ENCODE measurements at places on chromosomes 7 and 10.

DNA sequence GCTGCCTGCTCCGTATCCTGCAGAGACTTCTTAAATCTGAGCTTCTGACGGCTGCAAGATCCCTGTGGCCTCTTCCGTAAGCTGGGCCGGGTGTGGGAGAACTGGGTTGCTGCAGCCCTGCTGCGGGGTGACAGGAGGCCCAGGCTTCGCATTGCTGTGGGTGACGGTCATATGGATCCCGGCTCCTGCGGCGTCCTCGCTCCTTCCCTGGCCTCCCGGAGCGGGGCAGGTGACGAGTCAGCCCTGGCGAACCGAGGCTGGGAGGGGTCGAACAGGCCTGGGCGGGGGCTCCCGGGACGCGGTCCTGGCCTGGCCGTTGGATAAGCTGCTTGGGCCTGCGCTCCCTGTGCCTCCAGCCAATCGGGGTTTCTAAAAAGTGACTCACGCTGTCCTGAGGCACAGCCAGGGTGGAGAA is 7.8 kb upstream of the UBE2D1 start:
- no peak for DNase-seq

DNA sequence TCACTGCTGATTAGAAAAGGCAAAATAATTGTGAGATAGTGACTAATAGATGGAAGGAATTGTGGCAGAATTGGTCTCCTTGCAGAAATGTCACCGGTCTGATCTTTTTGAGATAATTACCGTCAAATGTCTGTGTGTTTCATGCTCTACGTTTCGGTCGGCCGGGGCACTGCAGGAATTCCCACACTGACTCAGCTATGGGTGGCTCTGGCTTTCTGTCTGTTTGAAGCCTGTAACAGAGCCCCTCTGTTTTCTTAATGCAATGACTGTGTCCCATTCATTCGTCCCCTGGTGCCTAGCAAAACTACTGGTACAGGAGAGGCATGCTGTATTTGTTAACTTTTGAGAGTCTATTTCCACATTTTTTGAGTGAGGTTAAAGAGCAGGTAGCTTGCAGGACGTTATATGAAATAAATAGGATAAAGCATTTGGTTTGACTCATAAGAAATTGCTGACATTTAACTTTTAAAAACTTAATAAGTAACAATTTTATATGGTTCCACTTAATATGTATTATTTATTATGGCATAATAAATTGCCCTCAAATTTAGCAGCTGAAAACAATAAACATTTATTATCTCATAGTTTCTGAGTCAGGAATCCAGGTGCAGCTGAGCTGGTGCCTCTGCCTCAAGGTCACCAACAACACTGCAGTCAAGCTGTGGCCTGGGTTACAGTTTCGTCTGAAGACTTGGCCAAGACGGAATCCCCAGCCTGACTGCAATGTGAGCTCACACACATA is 53.3 kb upstream of the CTBP2 start:
- DNase-seq, result no peak

DNA sequence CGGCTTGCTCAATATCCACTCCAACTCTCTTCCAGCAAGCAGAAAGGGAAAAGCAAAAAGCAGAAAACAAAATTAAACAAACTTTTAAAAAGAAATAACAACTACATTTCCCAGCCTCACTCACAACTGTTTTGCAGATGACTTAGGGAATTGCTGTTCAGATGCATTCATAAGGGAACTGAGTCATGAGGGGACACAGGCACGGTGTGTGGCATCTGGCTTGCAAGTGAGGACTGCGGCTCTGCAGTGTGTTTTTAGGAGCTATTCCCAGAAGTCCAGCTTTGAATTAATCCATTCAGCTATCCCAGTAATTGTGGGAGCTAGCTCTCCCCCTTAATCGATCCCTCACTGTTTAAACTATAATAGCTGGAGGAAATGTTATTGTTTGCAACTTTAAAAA is 30.3 kb downstream of the PTN start:
- DNase-seq, result no peak

DNA sequence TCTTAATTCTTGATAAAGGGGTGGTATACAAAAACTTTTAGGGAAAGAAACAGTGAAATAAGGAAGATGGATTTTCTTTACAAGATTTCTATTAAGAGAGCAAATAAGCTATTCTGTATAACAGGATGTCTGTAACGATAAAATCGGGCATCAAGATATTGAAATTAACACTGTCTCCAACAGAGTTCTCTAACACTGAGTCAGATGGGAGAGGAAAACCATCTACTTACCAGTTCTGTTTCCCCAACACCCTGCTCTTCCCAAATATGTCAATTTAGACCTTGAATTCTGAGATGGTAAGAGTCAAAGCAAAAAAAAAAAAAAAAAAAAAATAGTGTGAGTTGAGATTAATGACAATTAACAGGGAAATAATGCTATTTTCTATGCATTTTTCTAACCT is 23.0 kb downstream of the SMURF1 start:
- no peak for DNase-seq

DNA sequence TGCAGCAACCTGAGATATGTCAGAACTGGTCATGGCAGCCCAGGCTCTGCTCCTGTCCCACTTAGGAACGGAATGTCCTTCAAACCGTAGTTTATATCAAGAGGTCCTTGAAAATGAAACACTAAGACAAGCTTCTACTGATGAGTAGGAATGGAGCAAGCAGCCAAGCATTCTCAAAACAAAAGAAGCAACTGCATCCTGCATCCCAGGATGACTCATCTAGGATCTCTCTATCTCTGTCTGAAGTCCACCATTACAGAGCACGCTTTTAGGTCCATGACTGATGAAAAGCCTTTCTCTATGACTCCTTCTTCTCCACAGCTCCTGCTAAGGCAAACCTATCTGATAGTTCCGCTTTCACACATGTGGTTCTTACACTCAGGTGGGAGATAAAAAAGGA is 16.3 kb downstream of the MBL2 start:
- DNase-seq, result no peak

DNA sequence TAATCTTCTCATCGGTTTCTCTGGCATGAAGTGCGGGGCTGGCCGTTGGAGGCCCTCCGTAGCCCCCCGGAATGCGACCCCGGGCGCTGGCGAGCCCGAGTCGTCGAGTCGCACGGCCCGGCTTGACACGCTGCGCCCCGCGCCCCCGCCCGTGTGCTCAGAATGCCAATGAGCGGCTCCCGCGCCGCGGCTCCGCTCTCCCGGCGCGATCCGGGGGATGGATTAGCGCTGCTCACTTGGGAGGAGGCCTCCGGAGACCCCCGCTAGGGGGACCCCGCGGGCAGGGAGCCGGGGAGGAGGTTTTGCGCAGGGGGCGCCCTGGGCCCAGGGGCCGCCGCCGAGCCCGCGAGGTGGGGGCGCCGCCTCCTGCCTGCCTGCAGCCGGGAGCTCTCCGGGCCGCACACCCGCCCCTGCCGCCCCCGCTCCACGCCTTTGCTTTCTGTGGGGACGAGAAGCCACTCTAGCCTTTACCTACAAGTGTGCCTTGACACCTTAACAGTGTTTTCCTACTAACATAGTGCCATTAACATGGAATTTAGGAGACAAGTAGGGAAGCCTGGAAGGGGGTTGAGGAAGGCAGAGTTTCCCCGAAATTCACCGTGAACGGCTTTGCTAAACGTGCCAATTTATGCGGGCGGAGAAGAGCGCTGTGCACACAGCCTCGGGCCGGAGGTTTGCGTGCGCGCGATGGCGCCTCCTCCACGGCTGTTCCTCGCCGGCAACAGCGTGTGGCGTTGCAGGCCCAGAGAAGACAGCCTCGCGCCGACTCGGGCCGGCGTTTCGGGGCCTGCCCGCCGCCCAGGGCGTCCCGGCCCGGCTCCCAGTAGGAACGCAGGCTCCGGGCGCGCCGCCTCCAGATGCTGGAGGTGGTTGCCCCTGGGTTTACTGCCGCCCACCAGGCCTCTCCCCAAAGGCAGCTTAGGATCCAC is 7.1 kb downstream of the SHH start:
- peak; percentile 65 for DNase-seq

DNA sequence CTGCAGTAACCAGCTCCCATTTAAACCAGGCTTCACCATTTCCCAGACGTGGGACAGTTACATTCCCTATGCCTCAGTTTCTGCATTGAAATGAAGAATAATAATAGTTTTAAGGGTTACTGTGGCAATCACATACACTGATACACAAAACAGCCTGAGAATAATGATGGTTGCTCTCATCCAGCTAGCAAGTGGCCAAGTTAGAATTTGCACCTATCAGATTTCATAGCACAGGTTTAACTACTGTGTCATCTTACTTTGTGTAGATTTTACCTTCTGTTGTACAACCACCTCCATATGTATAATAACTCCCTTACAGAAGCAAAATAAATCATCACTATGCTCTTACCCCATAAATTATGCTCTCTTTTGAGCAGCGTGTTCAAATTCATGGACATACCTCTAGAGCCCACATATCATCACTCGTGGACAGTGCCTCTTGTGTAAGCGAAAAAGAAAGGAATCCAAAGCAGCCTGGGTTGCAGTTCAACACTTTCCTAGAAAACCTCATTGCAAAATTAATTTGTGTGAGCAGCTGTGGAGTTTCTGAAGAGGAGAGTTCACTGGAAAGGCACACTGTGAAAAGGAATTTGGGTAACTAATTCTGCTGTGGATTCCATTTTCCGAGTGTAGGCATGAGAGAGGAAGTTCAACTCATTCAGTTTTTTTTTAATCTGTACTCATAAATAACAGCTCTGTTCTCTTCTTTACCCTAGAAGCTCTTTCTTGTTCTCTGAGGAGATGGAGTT is 492.5 kb downstream of the ARL4A start:
- no peak for DNase-seq

DNA sequence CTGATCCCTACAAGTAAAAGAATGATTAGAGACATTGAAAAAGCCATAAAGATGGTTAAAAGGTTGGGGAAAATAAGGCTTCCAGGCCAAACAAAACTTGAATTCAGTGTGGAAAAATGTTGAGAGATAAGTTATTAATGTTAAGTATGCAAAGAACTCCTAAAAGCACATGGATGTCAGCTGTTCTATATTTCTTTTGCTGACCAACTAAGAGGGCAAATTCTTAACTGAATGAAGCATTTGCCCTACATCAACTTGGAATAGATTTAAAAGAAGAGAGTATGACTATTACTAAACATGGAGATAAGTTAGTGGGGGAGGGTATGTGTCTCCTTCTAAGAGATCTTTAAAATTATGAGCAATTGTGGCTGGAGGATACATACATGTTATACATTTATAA is 124.8 kb downstream of the KIAA1217 start:
- no peak for DNase-seq

GRCh38 chr7:45064047-45064725 is 24.6 kb downstream of the NACAD start:
- DNase-seq, result no peak

GRCh38 chr7:86653919-86654659 is 10.4 kb downstream of the GRM3 start:
- no peak for DNase-seq

- no peak for DNase-seq
These were observed 68.4 kb downstream of the PTEN start for GRCh38 chr10:87931836-87932230.

DNA sequence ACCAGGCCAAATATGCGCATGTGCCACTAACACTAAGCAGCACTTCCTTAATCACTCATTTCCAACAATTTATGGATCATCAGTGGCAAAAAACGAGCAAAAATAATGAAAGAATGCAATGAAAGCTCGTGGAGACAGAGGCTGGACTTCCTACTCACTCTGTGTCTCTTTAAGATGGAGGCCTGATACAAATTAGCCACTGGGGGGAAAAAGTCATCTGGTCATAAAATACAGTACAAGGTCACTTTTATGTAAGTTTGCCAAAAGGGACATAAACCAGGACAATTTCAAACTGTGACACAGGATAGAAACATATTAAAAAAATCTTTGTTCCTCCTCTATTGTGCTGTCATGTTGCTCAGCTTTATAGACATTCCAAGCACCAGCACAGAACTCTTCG is 101.7 kb downstream of the LMBR1 start:
- DNase-seq, result no peak

DNA sequence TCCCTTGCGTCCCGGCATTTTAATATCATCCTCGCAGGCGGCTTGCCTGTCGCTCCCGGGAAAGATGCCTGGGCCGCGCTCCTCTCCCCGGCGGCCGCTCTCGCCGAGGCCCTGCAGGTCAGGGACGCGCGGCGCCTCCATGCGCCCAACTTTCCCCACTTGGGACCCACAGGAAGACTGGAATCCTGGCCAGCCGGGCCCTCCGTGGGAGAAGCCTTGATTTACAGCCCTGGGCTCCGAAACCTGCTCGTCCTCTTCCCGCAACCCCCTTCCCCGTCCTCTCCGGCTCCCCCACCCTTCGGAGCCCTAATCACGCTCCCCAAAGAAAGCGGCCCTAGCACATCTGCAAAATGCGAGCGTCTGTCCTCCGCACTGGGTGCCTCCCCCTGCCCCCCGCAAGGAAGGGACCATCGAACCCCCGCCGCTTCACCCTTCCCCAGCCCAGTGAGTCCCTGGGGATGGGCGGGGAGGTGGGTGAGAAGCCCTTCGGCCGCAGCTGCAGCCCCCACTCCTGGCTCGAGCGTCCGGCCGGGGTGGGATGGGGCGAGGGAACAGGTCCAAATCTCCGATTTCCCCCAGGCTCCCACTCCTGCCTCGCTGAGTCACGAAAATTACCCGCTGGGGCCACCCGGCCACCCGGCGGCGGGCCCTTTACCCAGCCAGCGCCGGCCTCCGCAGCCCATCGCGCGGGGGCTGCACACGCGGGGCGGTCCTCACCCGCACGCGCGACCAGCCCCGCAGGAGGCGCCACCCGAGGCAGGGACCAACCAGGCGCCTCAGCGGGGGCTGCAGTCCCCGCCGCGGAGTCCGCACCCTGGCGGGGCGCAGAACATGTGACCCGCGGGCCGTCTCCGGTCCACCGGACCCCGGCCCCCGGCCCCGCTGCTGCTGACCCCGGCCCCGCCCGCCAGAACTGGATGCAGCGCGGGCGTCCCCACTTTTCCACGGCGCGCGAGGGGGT is 695 bp downstream of the HSPA12A start:
- no peak for DNase-seq

DNA sequence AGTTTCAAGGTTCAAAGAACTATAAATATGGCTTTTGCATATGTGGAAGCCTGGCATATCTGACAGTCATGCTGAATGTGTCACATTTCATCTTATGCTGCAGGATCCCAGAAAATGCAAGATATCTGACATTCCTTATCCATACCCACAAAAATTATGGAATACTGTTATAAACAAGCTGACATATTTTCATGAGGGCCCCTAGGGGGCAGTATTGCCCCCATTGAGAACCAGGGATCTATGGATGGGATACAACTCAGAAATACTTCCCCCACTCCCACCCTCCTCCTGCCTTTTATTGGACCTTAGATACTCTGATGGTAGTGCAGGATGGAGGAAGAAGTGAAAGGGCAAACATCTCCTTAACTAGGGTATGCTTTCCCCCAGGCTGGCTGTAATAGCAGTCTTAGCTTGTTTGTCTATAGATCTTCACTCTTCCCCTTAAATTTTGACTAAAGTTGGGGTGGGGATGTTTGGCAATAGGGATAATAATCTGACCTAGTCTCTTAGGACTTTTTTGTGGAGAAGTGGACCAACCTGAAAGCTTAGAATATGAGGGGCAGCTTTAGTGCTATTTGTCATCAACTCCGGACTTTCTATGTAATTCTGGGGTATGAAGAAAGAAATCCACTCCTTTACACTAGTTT is 3.5 kb upstream of the GNGT1 start:
- no peak for DNase-seq

DNA sequence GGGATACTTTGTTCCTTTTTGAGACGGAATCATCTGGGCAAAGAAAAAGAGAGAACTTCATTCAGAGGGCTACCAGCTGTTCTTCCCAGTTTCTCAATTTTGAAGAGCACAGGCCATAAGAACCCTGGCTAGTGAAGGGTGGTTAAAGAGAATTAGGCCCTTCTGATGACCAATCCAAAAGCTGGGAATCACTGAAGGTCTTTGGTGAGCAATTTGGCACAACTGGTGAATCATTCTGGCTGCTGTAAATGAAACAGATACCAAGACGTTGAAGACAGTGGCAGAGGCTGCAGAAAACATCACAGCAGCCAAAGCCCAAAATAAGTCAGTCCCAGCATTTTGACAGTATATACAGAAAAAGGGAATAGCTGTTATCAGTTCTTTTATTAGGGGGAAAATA is 5.1 kb downstream of the RAPGEF5 start:
- no peak for DNase-seq

Data from stimulated activated CD4-positive, alpha-beta T cell treated with anti-CD3 and anti-CD28 coated beads, Interleukin-1b, Interleukin-23, amount 100 ng/mL, for 4 hours (primary cell).